ENCODE measurements at places on chromosomes 4 and X.
A peak's percentile ranks its signal among the peaks of the same experiment; 100 is the strongest.

GRCh38 chrX:44871931-44872820 lies 812 bp upstream of the KDM6A start:
- DNase-seq = peak; percentile 1

DNA sequence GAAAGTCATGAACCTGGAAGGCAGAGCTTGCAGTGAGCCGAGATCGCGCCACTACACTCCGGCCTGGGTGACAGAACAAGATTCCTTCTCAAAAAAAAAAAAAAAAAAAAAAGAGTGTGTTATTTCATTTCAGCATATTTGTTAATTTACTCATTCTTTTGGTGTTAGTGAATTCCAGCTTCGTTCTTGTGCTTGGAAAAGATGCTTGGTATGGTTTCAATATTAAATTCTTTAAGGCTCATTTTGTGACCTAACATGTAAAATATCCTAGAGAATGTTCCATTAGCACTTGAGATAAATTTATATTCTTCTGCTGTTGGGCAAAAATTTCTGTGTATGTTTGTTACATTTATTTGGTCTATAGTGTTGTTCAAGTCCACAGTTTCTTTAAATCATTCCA lies 66.8 kb downstream of the SPIN3 start:
- no peak for DNase-seq

- no peak for DNase-seq
Observed at GRCh38 chr4:185991770-185992169, 77.2 kb upstream of the TLR3 start.

GRCh38 chr4:7854697-7855370 lies 84.8 kb downstream of the AFAP1 start:
- DNase-seq = no peak

GRCh38 chrX:71227370-71228062 lies 4.5 kb downstream of the GJB1 start:
- no peak for DNase-seq

DNA sequence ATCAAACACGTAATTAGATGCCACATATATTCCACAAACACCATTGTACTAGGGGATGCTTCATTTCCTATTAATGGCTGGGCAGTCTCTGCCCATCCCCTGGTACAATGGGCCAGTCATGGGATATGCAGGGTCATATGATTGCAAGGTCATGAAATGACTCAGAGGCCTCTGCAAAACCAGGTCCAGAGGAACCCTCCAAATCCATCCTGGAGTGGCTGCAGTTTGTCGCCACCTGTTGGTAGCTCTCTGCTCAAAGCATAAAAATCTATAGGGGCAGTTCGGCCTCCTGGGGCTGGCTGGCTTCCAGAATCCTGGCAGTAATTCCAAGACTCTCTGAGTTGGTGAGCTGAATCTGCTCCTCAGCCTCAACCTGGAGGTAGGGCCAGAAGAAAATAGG lies 22.9 kb upstream of the PUDP start:
- no peak for DNase-seq

GRCh38 chr4:76712564-76712963 lies 185.4 kb downstream of the SOWAHB start:
- no peak for DNase-seq

- DNase-seq = no peak
Observed at GRCh38 chr4:169900241-169900845, 125.9 kb downstream of the MFAP3L start.

DNA sequence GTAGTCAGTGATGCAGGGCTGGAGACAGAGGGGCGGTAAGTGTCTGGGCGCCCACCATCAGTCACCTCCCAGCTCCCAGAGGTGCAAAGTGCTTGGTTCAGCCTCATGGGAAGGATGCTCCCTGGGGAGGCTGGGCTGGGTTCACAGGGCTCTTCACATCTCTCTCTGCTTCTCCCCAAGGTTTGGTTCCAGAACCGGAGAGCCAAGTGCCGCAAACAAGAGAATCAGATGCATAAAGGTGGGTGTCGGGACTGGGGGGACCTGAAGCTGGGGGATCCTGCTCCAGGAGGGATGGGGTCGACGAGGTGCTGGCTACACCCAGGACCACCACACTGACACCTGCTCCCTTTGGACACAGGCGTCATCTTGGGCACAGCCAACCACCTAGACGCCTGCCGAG lies 10.1 kb downstream of the SHOX start:
- no peak for DNase-seq

DNA sequence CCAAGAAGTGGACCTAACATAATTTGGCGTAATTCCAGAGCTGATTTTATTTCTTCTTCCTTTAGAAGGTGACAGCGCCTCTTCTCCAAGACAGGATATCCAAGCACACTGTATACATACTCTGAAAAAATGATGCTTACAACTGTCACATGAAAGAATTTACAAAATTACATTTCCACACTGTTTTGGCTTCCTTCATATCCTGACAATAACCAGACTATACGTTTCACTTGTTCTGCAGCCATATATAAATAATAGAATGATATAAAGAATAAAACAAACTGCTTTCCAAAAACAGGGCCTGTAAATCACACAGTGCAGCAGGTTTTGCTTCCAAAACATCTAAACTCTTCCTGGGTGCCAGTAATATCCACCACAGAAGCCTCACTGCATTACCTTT lies 141.6 kb downstream of the FBXO8 start:
- no peak for DNase-seq

DNA sequence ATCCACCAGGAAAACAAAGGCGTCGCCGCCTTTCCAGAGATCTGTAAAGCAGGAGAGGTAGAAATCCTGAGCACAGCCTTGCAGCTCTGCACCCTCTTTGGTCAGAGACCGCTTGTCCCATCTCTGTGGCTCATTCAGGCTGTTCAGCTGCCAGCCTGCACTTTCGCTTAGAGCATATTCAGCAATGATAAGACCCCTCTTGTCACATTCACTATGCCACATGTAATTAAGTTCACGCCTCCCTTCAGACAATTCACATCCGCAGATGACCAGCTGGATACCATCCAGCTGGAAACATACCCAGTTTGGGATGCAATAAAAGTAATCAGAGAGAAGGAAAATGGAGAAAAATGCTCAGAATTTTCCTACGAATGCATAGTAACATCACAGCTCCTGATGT lies 335.4 kb downstream of the UNC5C start:
- DNase-seq = peak; percentile 31

- no peak for DNase-seq
Observed at GRCh38 chr4:37446016-37446415, 201.5 kb downstream of the NWD2 start.

GRCh38 chr4:129515356-129515755 lies 419.4 kb downstream of the C4orf33 start:
- no peak for DNase-seq

DNA sequence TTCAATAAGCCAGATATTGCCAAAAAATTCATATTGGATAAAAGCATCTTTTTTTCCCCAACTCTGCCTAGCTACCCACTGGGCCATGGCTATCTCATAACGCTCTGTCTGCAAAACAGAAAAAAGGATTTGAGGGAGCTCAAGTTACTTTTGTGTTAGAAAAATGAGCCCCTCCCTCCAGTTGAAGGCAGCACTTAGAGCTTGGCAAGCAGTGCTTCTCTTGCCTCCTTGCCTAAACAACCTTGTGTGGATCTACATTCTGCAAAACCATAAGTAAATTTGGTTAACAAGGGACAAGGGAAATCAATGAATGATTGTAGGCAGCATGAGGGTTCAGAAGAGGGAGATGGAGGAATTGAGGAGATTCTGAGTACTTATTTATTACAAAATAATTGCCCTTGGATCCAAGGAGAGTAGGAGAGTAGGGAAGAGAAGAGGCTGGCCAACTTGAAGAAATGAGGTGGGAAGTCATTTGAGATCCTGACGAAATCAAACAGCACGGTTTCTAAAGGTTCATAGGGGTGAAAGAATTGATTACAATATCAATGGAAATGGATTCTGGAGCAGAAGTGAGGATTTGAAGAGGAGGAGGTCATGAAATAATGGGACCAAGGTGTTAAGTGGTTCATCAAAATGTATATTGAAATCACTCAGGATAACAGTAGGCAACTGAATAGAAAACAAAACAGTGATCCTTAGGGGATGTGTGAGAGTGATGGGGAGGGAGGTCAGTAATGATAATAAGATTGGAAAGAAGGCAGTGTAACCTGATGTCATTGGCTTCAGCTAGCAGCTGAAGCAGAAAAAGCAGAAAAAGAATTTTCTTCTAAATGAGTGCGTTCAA lies 434.8 kb upstream of the IGFBP7 start:
- no peak for DNase-seq

DNA sequence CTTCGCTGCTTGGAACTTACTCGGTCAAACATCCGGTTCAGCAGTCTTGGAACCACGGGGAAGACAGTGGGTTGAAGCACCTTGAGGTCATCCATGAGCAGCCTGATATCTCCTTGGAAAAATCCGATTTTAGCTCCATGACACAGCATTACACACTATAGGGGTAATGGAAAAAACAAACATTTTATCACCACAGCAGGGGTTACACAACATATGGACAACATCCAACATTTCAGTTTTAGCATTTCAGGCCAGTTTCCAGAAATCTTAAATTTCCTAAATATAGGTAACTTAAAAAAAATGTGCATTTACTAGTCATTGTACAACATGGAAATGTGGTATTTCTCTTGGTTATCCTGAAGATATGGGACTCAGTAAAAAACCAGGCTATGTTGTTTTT lies 34.4 kb upstream of the CENPU start:
- no peak for DNase-seq

GRCh38 chrX:42691196-42691595 lies 86.8 kb downstream of the PPP1R2C start:
- no peak for DNase-seq

DNA sequence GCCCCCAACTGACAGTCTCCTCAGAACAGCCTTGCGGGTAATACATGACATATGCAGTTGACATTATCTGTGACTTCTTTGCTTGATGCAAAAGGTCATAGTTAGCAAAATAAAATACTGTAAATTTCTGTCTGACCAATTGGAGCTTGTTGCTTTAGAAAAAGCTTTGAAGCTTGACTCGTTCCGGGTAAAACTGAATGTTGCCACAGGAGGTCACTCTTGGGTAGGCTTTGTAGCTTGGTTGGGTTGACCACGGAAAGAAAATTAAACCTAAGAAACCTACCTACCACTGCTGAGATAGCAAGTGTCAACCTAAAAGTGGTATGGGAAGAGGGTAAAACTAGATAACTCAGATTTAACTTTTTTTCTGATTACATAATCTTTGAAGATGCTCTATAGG lies 23.2 kb downstream of the PRPS2 start:
- DNase-seq = no peak

DNA sequence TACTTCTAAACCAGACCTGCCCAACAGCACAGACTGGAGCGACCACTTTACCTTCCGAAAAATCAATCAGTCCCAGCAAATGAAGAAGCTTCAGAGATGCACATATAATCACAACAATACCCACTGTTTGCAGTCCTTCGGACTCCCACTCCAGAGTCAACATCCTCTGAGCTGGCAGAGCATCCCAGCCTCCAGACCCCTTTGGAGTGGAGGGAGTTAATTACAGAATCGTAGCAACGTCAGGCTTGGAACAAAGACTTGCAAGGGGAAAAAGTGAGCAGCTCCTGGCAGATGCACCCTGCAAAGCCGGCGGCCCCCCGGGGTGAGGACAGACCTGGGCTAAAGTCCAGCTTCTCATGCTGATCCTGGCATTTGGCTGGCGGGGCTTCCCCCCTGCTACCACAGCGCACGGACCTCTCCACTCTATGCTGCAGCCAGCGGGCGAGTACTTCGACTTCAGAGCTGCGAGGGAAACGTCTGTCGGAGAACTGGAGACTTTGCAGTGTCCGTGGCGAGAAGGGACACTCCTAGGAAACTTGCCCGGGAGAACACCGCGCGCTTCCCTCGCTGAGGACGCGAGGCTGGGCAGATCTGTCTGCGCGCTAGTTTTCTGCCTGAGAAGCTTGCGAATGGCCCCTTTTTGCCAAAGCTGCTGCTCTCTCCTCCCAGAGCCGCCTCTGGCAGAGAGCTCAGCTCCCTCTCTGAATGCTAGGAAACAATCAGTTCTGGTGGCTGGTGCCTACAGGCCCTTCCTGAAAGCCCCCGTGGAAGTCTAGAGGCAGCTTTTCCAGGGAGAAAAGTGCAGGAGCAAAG lies 283.7 kb downstream of the PACRGL start:
- peak; percentile 2 for DNase-seq

GRCh38 chr4:103050736-103051436 lies 25.7 kb downstream of the SLC9B2 start:
- DNase-seq = no peak

DNA sequence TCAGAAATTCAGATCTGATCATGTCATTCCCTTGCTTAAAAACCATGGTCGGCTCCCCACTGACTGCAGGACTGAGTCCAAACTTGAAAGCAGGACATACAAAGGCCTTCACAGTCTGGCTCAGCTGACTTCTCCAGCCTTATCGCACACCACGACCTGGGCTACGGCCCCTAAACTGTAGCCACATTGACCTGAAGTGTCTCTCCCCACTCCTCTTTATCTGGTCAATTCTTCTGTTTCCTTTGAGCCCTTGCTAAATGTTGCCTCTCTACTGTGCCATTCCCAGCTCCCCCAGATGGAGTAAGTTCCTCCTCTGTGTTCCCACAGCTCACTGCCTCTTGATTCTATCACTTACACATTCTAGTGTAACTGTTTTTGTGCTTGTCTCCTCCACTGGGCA lies 60.5 kb upstream of the CITED1 start:
- DNase-seq = no peak

DNA sequence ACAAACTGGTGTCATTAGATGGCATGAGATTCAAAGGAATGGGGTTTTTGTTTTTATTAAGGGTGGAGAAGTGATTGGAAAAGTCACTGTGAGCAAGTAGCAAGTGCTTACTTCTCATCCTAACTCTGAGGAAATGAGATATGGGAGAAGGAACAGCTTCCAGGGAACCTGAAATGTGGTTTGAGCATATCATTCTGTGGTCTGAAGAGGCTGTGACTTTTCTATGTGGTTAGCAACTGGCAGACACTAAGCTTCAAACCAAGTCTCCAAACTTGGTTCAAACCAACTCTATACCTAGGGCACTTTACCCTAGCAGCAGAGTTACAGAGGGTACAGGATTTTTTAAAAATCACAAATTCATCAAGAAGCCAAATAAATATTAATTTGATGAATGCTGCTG lies 58.2 kb downstream of the DCLK2 start:
- no peak for DNase-seq

DNA sequence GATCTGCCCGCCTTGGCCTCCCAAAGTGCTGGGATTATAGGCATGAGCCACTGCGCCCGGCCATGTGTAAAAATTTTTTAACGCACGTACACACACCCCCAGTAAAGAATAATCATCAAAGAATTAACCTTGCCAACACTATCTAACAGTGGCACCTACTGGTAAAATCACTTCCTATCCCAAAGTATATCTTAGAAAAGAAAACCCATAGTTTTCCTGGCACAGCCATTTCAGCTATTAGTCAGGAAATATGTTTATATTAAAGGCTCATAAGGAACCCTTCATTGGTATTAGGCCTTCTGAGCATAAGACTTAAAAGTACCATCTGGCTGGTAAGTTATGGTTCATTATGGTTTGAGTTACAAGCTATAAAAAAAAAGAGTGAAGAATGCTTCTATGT lies 14.1 kb downstream of the S100G start:
- no peak for DNase-seq

- DNase-seq = no peak
Observed at GRCh38 chr4:23819041-23819511, 70.8 kb downstream of the PPARGC1A start.
